Activated CD4-positive, alpha-beta T cell treated with anti-CD3 and anti-CD28 coated beads, Interleukin-2, amount 10 ng/mL, durations not matched to agents 24 days and 14 days (primary cell): ENCODE measurements at places on chromosomes 4 and X. TPM values are rescaled to one million over a fixed set of nuclear protein-coding genes. Genes with fewer than 3 reads are reported as not detected.
A peak's percentile ranks its signal among the peaks of the same experiment; 100 is the strongest.

- H3K27me3 ChIP-seq, result no peaks in the 10 kb centered on the region
- H3K4me3 ChIP-seq, result no peak overlapping the region
- no peaks in the 10 kb centered on the region for H3K36me3 ChIP-seq
- no peak overlapping the region for H3K27ac ChIP-seq
Observed at GRCh38 chr4:2259036-2259540, 2.8 kb downstream of the MXD4 start.

DNA sequence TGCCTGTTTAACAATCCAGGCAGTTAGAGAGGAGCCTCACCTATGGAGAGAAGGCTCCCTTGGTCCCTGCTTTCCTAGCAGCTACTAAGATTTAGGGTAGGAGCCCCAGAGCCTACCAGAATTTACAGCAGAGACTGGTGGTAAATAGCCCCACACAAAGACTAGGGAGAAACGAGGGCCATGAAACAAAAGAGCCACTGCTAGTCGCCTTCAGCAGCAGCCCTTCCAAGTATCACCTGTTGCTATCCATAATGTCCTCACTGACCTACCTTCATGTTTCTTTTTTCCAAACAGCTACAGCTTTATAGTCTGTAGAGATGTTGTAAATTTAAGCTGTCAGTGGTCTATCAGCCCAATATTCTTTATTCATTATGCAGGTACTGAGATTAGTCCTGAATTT lies 25.3 kb downstream of the ARHGEF6 start:
- DNase-seq, result no peak
- no peak overlapping the region for H3K4me3 ChIP-seq
- H3K27ac ChIP-seq, result no peak overlapping the region

GRCh38 chrX:39716401-39716800 lies 381.4 kb downstream of the BCOR start:
- H3K27me3 ChIP-seq, result no peaks in the 10 kb centered on the region
- H3K4me1 ChIP-seq, result no peaks in the 10 kb centered on the region
- DNase-seq, result no peak
- no peaks in the 10 kb centered on the region for H3K36me3 ChIP-seq
- H3K4me3 ChIP-seq, result no peak overlapping the region
- H3K27ac ChIP-seq, result no peak overlapping the region

DNA sequence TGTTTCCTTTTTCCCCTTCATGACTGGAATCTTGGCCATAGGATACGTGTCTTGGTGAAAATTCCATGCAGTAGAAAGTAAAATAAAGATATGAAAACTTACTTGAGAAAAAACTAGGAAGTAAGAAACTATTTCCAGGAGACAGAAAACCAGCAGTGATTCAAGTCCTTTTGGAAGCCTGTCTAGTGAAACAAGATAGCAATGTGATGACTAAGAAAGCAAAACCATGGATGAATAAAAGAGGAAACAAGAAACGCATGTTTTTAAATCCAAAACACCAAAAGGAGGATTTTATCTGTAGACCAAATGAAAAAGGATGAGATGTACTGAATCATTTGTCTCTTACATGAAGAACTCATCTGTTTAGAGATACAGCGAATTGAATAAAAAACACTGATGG lies 1430.0 kb downstream of the ARAP2 start:
- no peaks in the 10 kb centered on the region for H3K36me3 ChIP-seq
- no peaks in the 10 kb centered on the region for H3K4me1 ChIP-seq
- no peak for DNase-seq
- no peaks in the 10 kb centered on the region for H3K27me3 ChIP-seq

- H3K4me3 ChIP-seq, result no peak overlapping the region
- H3K27ac ChIP-seq, result no peak overlapping the region
- no peaks in the 10 kb centered on the region for H3K4me1 ChIP-seq
- no peaks in the 10 kb centered on the region for H3K36me3 ChIP-seq
Observed at GRCh38 chrX:69025802-69026301, 139.4 kb downstream of the PJA1 start.

DNA sequence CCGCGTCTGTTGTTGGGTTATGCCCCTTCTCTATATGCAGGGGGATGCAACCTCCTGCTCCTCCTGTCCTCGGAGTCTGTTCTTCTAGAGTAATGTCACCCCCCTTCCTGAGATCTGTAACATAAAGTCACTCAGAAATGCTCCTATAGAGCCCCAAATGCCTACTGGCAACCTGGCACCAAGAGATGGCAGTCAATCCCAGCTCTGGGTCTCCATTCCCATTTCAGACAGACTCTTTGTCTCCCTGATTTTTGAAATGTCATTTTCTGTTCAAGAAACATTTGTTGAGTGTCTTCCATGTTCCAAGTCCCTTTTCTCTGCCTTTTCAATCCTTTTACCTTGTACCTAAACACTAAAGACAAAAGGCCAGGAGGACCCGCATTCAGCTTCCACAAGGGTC lies 9.6 kb upstream of the PRDM8 start:
- no peak overlapping the region for H3K27ac ChIP-seq
- H3K4me1 ChIP-seq, result peaks cover 25% of the 10 kb centered on the region
- peaks cover 13% of the 10 kb centered on the region for H3K36me3 ChIP-seq
- no peak overlapping the region for H3K4me3 ChIP-seq
- peak; percentile 44 for DNase-seq

- H3K36me3 ChIP-seq, result peaks cover 37% of the 10 kb centered on the region
- H3K4me3 ChIP-seq, result peak overlapping the region; percentile 64
- H3K27ac ChIP-seq, result peak overlapping the region; percentile 21
- no peaks in the 10 kb centered on the region for H3K27me3 ChIP-seq
- peaks cover 50% of the 10 kb centered on the region for H3K4me1 ChIP-seq
Observed at GRCh38 chr4:40434126-40434687, 99.1 kb downstream of the CHRNA9 start.

DNA sequence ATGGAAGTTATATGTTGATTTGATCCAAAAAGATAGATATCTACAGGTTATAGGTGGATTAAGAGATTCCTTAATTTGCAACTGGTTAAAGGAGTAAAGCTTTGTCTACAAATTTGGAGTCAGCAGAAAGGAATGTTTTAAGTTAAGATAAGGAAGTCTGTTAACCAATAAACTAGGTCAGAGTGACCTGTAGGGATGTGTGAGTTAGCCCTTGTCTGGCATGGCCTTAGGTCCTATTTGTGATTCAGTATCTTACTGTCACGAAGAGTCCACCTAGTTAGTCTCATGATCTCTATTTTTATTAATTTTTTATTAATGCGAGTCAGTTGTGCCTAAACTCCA lies 230.8 kb downstream of the INPP4B start:
- no peak overlapping the region for H3K27ac ChIP-seq
- peaks cover 6% of the 10 kb centered on the region for H3K4me1 ChIP-seq
- H3K27me3 ChIP-seq, result no peaks in the 10 kb centered on the region

DNA sequence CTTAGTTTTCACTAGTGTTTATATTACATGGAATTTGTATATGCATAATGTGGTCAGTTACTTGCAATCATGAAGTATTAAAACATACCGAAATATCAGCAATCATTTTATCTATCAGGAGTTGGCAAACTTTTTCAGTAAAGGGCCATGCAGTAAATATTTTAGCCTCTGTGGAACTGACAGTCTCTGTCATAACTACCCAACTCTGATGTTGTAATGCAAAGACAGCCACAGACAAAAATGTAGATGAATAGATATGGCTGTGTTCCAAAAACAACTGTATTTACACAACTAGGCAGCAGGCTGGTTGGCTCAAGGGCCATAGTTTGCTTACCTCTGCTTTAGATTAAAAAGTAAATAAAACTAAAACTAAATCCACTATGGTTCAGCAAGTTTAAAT lies 200.2 kb downstream of the HS3ST1 start:
- DNase-seq, result peak; percentile 7
- no peaks in the 10 kb centered on the region for H3K27me3 ChIP-seq
- H3K4me1 ChIP-seq, result no peaks in the 10 kb centered on the region
- H3K4me3 ChIP-seq, result no peak overlapping the region
- H3K36me3 ChIP-seq, result no peaks in the 10 kb centered on the region

DNA sequence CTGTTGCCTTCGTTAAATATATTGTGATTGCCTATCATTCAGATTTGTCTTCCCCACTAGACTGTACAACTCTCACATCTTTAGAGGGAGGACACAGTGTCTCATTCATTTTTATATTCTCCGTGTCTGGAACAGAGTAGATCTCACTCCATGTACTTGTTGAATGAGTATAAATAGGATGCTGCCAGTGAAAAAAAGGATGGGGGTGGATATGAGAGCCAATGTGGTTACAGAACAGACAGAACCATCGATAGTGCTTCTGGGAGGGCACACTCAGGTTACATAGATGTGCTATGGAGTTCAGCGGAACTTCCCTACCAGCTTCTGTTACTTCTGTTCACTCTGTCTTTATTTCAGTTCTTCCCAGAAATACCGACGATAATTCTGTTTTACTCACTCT lies 66.9 kb downstream of the SH2D1A start:
- no peak overlapping the region for H3K4me3 ChIP-seq
- no peaks in the 10 kb centered on the region for H3K27me3 ChIP-seq
- H3K36me3 ChIP-seq, result no peaks in the 10 kb centered on the region
- DNase-seq, result no peak
- H3K4me1 ChIP-seq, result peaks cover 1% of the 10 kb centered on the region
- no peak overlapping the region for H3K27ac ChIP-seq

- H3K4me3 ChIP-seq, result no peak overlapping the region
- no peak overlapping the region for H3K27ac ChIP-seq
- H3K36me3 ChIP-seq, result no peaks in the 10 kb centered on the region
- no peak for DNase-seq
- no peaks in the 10 kb centered on the region for H3K27me3 ChIP-seq
Observed at GRCh38 chrX:29834764-29835163, 380.6 kb upstream of the MAGEB2 start.

GRCh38 chr4:154854362-154854761 lies 73.3 kb downstream of the RBM46 start:
- H3K27ac ChIP-seq, result no peak overlapping the region
- H3K4me1 ChIP-seq, result no peaks in the 10 kb centered on the region
- no peaks in the 10 kb centered on the region for H3K27me3 ChIP-seq

GRCh38 chrX:1144293-1144692 lies 68.2 kb downstream of the CRLF2 start:
- H3K36me3 ChIP-seq, result no peaks in the 10 kb centered on the region
- H3K27ac ChIP-seq, result no peak overlapping the region
- no peak for DNase-seq
- no peaks in the 10 kb centered on the region for H3K4me1 ChIP-seq
- no peaks in the 10 kb centered on the region for H3K27me3 ChIP-seq

- no peak overlapping the region for H3K4me3 ChIP-seq
- no peak overlapping the region for H3K27ac ChIP-seq
- peaks cover 12% of the 10 kb centered on the region for H3K27me3 ChIP-seq
- H3K36me3 ChIP-seq, result peaks cover 2% of the 10 kb centered on the region
Observed at GRCh38 chr4:83205760-83206159, 78.8 kb downstream of the COQ2 start.

DNA sequence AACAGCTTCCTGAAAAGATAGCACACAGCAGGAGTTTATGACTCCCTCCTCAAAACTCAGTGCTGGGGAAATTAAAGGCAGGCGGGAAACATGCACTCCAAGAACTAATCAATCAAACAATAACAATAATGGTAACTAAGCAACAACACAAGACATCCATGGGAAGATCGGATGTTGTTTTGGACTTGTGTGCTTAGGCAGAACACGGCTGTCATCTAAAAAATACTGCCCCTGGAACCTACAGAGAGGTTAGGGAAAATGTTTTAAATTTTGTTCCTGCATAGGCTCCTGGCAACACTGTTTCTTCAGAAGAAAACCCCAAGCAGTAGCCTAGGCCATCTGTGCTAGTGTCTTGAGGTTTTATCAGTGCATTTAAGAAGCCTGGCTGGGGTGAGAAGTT lies 1378.2 kb downstream of the STIM2 start:
- H3K4me1 ChIP-seq, result no peaks in the 10 kb centered on the region
- H3K4me3 ChIP-seq, result no peak overlapping the region
- no peak overlapping the region for H3K27ac ChIP-seq
- H3K36me3 ChIP-seq, result no peaks in the 10 kb centered on the region

- DNase-seq, result peak; percentile 75
- peaks cover 5% of the 10 kb centered on the region for H3K27me3 ChIP-seq
- H3K4me1 ChIP-seq, result no peaks in the 10 kb centered on the region
Observed at GRCh38 chr4:159446266-159446976, 343.5 kb downstream of the RAPGEF2 start.

DNA sequence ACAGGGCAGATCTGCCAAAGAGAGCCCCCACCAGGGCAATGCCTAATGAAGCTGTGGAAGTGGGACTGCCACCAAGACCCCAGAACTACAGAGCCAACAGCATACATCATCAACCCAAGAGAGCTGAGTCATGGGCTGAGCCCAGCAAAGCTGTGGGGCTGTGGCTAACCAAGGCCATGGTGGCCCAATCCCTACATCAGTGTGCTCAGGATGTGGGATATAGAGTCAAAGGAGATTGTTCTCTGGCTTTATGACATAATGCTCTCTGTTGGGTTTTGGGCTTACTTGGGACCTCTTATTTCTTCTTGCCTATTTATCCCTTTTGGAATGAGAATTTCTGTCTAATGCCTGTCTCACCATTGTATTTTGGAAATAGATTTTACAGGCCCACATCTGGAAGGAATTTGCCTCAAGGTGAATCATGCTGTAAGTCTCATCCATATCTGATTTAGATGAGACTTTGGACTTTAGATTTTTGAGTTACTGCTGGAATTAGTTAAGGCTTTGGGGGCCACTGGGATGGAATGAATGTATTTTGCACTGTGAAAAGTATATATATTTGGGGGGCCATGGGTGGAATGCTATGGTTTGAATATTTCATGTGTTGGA lies 5.4 kb upstream of the PRDM5 start:
- no peaks in the 10 kb centered on the region for H3K4me1 ChIP-seq
- H3K36me3 ChIP-seq, result no peaks in the 10 kb centered on the region
- H3K27ac ChIP-seq, result no peak overlapping the region
- peaks cover 40% of the 10 kb centered on the region for H3K27me3 ChIP-seq

DNA sequence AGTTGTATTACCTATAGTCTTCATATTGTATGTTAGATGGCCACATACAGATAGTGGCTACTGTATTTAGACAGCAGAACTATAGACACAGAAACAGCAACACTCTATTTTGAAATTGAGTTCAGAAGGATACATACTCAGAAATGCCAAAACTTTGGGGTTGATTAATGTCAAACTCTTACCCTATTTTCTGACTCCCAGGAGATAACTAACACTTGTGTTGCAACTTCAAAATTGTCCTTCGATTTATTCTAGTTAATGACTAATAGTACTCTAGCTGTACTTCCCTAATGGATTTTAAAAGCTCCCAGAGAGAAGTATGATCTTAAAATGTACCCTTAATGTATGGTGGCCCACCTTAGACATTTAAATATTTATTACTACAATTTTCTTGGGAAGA lies 229.9 kb upstream of the UGT8 start:
- H3K36me3 ChIP-seq, result no peaks in the 10 kb centered on the region
- no peaks in the 10 kb centered on the region for H3K27me3 ChIP-seq
- H3K4me1 ChIP-seq, result no peaks in the 10 kb centered on the region
- DNase-seq, result no peak

DNA sequence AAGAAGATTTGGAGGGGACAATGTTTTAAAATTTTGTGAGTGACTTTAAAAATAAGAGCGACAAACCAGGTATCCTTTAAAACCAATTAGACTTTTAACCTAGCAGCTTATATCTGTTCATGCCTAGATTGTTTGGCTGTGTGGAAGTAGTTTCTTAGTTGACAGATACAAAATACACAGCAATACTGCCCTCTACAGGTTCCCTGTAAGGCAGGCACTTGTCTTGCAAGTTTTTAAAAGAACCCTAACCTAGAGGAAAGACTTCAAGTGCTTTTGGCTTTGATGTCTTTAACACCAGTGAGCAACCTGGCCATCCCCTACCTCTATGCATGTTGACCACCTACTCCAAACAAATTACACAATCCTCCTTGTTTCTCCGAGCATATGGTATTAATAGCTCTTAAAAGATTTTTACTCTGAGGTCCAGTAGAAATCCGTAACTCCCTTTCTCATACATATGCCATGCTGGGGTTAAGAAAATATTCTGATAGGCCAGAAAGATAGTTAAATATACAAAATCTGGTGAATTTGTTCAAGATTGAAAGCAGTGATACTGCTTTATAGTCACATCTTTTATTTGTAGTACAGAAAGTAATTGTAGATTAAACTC lies 273.0 kb downstream of the ARHGAP24 start:
- no peaks in the 10 kb centered on the region for H3K27me3 ChIP-seq
- peak; percentile 61 for DNase-seq
- H3K4me3 ChIP-seq, result no peak overlapping the region

The STPG2 gene
- total RNA-seq, result not detected in 2 replicates

The RHOXF1 gene
- not detected in 2 replicates for total RNA-seq

The ZAR1 gene
- total RNA-seq, result not detected in 2 replicates

The FGA gene
- not detected in 2 replicates for total RNA-seq
